Occipital lobe (tissue), 3 donors: ENCODE measurements at places on chromosomes 3 and 15. TPM values are rescaled to one million over a fixed set of nuclear protein-coding genes. Genes with fewer than 3 reads are reported as not detected.

- no peak for DNase-seq
These were observed 21.9 kb downstream of the IDH3A start for GRCh38 chr15:78170848-78171773.

GRCh38 chr3:13541691-13542090 is 7.2 kb upstream of the FBLN2 start:
- DNase-seq: no peak

- DNase-seq: no peak
These were observed 88.6 kb downstream of the IQCH start for GRCh38 chr15:67343206-67343605.

DNA sequence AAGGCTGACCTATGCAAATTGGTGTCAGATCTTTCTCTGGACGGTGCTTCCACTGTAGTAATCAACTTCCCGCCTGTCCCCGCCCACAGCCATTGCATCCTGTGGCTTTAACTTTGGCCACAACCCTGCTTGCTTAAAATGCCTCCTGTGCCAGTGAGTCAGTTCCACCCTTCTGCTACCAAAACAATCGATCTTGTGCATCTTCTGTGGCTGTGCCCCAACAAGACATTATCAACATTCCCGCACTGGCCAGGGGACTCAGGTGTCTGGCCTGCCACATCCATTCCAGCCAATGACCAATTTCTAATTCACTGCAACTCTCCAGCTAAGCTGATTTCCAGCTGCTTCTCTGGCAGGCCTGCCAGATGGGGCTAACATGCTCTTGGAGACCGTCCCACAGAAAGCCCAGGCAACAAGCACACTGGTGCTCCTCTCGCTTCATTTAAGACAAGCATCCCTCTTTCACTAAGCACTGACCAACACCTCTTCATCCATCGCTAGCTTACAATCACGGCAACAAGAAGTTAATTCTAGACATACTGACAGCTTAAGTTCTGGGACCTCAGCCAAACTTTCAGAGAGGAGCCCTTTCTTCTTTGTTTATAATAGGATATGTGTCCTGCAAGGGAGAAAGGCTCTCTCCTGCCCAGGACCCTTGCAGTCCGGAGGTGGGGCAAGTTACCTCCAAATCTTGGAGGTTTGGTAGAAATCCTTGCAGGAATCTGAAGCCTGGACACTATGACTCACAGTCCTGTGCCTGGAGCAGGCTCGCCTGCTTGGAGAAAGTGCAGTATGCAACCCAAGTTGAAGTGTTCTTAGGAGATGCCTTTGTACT is 6.7 kb downstream of the CA12 start:
- peak; percentile 35 for DNase-seq

DNA sequence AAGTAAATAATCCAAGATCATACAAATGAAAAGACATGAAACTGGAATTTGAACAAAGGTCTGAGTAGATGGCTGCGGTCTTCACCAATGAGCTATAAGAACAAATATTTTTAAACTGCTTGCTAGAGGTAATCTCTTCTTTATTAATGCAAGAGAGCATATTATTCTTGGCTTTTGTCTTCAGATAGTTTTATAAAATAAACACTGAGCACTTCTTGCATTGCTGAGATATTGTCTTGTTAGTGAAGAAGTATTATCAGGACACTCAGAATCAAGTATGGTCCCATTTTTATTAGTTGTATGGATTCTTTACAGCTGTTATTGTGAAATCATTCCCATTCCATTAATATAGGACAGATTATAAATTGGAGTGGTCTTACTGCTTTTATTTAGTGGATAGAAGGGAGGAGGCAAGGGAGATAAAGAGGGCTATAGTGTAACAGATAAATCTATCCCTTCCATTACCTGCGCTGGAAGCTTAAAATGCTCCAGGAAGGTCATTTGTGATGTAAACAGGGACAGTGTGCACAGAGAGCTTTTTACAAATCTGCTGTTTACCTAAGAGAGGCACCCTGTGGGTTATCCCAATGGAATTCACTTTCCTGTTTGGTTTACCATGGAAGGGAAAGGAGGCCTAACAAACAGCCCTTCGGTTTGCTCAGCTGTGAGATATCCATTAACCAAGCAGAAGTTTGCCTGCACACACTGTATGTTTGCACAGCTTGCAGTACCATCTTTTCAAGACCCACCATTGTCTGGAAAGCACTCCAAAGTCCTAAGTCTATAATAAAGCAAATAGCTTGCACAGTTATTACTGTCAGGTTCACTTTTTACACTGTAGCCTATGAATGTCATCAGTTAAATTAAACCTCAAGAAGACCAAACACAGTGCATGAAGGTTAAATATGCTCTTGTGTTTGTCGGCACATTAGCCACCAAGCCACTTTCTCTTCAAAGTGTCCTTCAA is 347.7 kb upstream of the TGFBR2 start:
- DNase-seq: no peak

- no peak for DNase-seq
These were observed 1313.3 kb downstream of the ROBO2 start for GRCh38 chr3:78353231-78353630.

Gene AKAP13
- total RNA-seq: 142 TPM

- DNase-seq: no peak
These were observed 17.6 kb downstream of the TKT start for GRCh38 chr3:53238051-53238850.

DNA sequence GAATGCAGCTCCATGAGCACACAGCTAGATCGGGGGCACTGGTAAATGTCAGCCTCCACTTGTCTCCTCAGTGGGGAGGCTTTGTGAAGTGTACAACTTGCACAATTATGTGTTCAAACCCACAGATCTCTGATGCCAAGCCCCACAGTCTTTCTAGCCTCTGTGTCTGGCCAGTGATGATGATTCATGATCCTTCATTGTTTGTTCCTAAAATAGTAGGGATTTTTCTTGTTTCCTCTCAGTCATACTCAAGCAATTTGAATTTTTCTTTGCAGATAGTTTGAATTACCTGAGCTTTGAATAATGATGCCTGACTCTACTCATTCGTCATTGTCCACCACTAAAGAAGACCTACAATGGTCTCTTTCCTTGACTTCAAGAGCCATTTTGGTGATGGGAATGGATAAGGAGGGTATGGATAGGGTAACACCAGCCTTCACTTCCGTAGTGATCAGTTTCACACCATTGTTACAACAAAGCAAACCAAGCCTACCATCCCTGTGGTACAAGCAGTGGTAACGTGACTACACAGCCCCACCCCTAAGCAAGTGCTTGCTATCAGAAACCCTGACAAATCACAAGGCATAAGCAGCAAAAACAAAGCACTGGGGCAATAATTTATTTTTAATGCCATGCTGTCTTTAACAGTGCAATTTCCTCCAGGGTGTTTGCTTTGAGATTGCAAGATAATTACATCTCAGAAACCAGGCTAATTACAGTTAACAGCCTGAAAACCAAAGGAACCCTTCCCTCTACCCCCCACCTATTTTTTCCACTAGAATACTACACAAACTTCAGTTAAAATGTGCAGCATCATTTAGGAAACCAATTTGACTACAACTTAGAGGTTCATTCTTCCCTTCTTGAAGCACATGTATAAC is 114.1 kb upstream of the PPP2R3A start:
- DNase-seq: no peak

Gene PATL2
- 0.78 TPM for total RNA-seq

DNA sequence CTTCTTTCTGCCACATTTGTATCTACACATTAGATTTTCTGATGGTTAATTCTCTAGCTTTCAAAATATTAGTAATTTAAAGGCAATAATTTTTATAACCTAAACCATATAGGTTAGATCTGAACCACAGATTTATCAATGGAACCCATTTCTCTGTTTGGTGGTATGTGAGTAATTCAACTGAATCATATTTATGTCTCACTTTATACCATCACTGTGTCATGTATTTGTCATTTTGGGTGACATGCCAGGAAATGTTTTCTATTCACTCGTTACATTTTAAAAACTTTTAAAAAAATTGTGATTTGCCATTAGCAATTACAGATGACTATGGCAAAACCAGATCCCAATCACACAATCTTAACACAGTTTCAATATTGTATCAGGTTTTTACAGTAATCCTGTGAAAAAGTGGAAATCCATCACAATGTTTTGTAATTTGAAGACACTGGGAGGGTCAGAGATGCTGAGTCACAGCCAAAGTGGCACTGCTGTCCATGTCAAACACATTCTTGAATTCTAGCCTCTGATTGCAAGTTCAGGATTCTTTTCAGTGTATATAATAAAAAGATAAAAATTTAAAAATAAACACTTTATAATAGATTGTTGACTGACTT is 356.0 kb upstream of the RBMS3 start:
- no peak for DNase-seq

Gene A4GNT
- total RNA-seq: not detected

- no peak for DNase-seq
These were observed 47.2 kb downstream of the RASGRP1 start for GRCh38 chr15:38517312-38517975.

DNA sequence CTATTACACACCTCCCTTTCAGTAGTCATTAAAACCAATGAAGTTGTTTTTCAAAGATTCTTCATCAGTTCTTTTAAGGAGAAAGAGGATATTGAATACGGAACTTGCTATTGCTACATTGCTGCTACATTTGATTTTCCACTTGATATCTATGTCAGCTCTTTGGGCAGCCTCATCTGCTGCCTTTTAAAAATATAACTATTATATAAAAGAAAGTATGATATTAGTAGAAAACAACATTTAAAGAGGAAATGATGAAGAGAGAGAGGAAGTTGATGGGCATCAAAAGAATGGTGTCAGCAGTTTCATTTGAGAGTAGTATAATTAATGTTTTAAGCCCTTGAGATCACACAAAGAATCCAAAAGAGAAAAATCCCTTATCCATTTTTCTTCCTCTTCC is 171.4 kb downstream of the NFKBIZ start:
- DNase-seq: no peak

GRCh38 chr15:73845907-73846306 is 27.5 kb upstream of the TBC1D21 start:
- no peak for DNase-seq

DNA sequence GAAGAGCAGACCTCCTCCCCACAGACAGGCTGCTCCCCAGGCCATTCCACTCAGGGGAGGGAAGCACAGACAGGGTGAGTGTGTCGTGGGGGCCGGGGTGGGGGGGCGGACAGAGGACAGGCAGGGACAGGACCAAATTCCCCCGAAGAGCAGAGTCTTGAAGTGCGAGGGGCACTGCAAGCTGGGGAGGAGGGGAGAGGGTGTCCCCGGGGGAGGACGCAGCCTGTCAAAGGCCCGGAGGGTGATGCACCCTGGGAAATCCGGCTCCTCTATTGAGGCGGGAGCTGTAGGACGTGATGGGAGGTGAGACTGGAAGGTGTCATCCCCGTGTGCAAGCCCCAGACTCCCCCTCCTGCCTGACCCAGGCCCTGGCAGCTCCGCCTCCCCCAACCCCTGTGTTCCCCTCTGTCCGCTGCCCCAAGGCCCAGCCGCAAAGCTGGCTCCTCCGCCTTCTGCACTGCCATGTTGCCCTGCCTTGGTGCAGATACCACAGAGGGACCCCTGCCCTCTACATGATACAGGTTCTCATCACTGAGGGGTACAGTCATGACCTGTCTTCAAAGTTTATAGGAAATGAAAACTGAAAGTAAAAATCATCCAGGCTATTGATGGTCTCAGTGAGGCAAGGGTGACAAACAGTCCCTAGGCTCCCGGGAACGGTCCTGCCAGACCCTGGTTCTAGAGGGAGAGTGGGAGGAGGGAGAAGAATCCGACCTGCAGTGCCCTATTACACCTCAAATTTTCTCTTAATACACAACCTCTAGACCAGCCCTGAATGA is 76.3 kb upstream of the IQSEC1 start:
- no peak for DNase-seq

Gene CLRN1
- not detected for total RNA-seq

Gene USF3
- total RNA-seq: 21.5 TPM

Gene CRTC3
- 17.9 TPM for total RNA-seq

GRCh38 chr3:69723389-69723788 is 15.9 kb upstream of the MITF start:
- DNase-seq: no peak

GRCh38 chr3:110139048-110139447 is 801.7 kb upstream of the DPPA4 start:
- DNase-seq: no peak
